ENCODE measurements at places on chromosomes 7 and 10.

DNA sequence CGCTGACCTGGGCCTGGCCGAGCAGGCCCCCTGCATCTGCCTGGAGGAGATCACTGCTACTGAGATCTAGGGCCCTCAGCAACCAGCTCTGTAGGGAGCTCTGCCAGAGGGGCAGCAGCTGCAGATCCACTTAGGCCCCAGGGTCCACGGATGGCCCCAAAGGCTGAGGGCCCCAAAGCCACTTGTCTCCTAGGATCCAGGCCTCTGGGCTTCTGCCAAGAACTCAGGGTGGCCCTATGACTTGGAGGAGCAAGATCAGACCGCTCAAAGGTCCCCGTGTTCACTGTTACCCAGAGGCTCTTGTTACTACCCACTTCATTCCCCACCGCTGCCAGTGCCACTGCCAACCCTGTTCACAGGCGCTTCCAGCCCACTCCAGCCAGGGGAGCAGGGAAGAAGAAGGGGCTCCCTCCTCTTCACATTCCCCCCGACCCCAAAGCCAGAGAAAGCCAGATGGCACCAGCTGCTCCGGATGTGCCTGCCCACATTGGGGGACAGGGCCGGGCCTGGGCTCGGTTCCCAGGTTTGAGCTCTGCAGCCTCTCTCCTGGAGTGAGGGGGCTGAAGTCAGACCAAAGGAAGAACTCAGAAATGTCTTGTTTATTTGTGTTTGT is 7.6 kb downstream of the LZTS2 start:
- DNase-seq: no peak

GRCh38 chr7:2666588-2667250 is 21.3 kb upstream of the AMZ1 start:
- DNase-seq: no peak

DNA sequence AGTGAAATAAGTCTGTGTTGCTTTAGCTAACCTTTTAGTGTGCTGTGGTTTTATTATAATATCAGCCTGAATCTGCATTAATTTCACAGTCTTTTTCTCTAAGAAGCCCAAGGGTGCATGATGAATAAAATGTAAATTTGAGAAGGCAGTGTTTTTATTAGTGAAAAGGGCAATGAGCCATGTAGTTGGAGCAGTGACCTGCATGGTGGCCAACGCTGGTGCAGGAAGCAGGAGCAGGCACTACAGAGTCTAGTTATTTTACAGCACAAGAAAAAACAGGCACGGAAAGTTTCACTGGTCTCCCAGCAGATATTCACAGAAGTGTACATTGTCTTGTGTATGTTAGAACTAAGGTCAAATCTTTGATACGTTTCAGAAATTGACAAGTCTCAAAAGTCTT is 247.8 kb downstream of the CELF2 start:
- no peak for DNase-seq

- DNase-seq: no peak
These were observed 44.9 kb downstream of the MINDY4 start for GRCh38 chr7:30815951-30816644.

DNA sequence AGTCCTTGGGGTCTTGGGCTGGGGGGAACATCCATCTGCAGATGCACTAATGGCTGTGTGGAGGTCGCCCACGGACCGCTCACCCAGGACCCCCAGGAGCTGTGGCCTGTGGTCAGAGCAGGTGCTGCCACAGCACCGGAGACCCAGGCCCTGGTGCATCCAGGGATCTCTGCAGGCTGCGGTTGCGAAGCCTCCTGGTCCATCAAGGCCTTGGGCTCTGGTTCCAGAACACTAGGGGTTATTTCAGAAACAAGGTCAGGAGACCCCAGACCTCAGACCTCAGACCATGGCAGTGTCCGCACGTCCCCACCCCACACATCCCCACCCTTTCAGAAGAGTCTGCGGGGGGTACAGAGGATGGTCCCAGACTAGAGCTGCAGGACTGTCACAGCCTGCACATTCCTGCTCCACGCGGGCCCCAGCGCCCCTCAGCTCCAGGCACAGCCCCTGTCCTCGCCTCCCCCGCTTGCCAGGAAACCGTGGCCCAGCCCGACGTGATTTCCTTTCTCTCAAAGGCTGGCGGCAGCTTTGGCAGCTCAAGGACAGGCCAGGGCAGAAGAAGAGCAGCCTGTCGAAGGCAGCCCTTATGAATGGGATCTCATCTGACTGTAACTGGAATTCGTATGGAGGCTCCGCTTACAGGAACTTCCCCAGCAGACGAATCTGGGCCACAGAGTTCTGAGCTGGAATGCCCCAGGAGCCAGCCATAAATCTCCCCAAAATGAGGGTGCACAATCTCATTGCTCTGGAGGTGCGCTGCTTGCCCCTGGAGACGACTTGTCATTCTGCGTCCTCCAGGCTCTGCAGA is 136.2 kb upstream of the RET start:
- no peak for DNase-seq

- DNase-seq: no peak
These were observed 216.0 kb downstream of the KCNMA1 start for GRCh38 chr10:77421591-77421990.

DNA sequence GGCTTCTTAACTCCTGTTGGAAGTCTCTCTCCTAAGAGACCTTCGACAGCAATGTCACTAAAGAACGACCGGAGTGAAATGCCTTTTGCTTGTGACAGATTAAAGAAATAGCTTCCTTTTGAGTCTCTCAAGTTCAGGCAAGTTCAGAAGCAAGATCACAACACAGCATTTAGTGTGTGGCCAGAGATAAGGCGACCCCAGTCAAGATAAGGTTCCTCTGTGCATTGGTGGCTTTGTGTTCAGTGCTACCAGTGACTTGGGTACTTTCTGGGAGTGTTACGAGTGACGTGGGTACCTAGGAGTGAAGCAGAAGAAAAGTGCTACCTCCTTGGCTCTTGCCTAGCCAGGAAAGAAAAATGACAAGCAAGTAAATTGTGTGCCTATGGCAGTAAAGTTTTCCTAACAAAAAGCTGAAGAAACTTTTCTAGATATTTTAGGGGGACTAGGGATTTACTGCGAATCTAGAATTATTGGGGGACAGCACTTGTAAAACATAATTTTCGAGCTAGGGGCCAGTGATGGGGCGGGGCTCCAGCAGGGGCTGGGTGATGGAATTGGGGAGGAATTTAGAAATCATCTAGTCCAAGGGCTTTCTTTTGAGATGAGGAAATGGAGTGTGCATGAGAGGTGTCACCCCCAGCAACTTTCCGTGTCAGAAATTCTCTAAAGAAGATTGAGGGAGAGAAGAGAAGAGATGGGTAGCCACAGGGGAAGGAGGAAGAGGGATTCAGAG is 191.9 kb upstream of the LYZL2 start:
- DNase-seq: no peak

DNA sequence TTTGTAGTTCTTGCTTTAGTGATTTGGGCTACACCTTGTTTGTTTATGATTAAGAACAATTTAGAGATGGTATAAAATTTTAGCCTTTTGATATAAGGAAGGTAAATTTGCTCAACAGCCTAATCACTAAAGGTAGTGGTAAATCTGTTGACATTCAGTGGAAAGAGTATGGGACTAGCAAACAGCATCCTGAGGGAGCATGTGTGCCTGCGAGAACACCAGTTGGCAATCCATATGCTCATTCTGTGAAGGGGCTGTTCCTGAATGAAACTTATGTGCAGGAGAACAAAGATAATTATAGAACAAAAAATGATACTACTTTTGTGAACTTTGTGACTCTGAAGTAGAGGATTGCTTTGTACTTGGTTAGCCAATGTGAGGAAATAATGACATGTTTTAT is 44.0 kb downstream of the CAPZA2 start:
- no peak for DNase-seq
